Activated T-cell treated with anti-CD3 and anti-CD28 coated beads, Interleukin-2, amount 50 U/mL, for 72 hours (primary cell): ENCODE measurements at places on chromosomes 12 and 14. TPM values are rescaled to one million over a fixed set of nuclear protein-coding genes. Genes with fewer than 3 reads are reported as not detected.

DNA sequence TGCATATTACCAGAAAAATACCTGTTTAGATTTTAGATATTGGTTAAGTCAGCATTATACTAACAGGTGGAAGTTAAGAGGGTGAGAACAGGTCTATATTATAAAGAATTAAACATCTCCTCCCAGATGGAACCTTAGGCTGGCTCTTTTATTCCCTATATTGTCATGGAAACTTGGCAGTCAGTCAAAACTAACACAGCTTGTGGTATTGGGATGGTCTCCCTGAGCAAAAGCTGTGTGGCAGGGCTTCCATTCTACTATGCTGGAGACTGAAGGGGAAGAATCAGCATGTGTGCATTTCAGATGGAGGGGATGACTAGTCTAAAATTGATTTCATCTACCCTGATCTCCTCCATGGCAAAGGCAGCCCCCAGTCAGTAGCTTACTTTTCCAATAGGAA, 66.7 kb downstream of the SMOC1 start:
- peaks cover 4% of the 10 kb centered on the region for H3K36me3 ChIP-seq
- no peaks in the 10 kb centered on the region for H3K4me1 ChIP-seq
- DNase-seq, result no peak
- H3K27ac ChIP-seq, result no peak overlapping the region
- peaks cover 34% of the 10 kb centered on the region for H3K27me3 ChIP-seq

DNA sequence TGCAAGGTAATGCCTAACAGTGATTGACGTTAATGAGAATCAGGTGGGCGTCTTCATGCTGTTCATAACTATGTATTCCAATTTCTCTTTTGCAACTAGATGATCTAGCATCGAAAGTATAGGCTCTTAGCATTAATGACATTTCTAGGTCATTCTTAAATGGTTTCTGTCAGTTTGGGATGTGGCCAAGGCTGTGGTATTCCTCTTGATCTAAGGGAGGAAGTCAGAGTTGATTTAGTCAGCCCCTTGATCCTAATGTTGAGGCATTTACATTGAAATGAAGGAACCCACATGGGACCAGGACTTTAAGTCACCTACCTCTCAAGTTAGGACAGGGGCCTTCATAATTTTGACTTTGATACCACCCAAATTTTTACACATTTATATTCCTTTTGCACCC, 448.1 kb downstream of the NPAS3 start:
- H3K4me1 ChIP-seq, result no peaks in the 10 kb centered on the region
- DNase-seq, result no peak
- no peak overlapping the region for H3K27ac ChIP-seq
- H3K4me3 ChIP-seq, result no peak overlapping the region
- no peaks in the 10 kb centered on the region for H3K36me3 ChIP-seq

DNA sequence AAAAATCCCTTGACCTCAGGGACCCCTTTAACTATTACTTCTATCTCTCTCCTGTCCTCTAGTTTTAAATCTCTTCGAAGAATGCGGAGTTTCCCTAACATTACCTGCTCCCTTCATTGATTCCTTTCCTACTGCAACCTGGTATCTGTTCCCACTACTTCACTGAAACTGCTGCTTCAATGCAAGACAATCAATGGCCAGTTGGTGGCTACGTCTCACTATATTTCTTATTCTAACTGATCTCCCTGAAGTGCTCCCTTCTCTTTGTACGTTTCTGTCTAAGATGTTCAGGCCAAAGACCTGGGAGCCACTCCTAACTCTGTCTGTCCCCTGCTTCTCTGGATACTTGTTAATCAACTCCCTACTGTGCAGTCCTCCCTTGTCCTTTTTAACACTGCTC, 10.3 kb upstream of the KCNA1 start:
- DNase-seq, result no peak
- H3K4me1 ChIP-seq, result no peaks in the 10 kb centered on the region
- peaks cover 38% of the 10 kb centered on the region for H3K27me3 ChIP-seq
- no peak overlapping the region for H3K4me3 ChIP-seq

DNA sequence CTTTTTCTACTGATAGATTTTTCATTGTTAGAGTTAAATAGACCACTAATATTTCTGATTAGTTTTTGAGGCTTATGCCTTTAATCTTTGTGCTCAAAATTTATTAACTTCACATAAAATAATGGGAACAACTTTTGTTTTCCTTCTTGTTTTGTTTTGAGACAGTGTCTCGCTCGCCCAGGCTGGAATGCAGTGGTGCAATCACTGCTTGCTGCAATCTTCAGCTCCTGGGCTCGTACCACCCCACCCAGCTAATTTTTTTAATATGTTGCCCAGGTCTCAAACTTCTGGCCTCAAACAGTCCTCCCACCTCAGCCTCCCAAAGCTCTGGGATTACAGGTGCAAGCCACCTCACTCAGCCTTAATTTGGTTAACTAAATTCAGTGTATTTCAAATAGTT, 16.8 kb downstream of the SCFD1 start:
- H3K27ac ChIP-seq, result no peak overlapping the region
- no peaks in the 10 kb centered on the region for H3K27me3 ChIP-seq
- H3K36me3 ChIP-seq, result peaks cover 1% of the 10 kb centered on the region
- no peaks in the 10 kb centered on the region for H3K4me1 ChIP-seq

GRCh38 chr12:100279159-100279558, 12.2 kb downstream of the SCYL2 start:
- peaks cover 1% of the 10 kb centered on the region for H3K36me3 ChIP-seq
- H3K27me3 ChIP-seq, result no peaks in the 10 kb centered on the region
- H3K4me1 ChIP-seq, result peaks cover 16% of the 10 kb centered on the region
- no peak for DNase-seq
- no peak overlapping the region for H3K4me3 ChIP-seq

DNA sequence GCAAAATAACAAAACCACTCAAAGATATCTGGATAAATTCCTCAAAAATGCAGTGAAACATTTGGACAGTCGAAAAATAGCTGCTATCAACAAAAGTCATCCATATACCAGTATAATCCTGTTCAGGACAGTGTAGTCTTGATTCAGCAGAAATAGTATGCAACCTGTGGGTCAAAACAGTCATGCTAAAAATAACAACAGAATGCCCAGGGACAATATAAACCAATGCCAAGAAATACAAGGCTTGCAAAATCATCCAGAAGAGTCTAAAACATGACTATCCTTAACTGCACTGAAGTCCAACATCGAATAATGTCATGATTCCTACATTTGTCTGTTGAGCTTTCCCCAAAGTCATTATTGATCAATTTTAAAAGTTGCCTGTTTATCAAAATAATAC, 425.9 kb downstream of the FSCB start:
- H3K4me1 ChIP-seq, result no peaks in the 10 kb centered on the region
- no peaks in the 10 kb centered on the region for H3K27me3 ChIP-seq
- H3K4me3 ChIP-seq, result no peak overlapping the region
- no peaks in the 10 kb centered on the region for H3K36me3 ChIP-seq
- no peak overlapping the region for H3K27ac ChIP-seq

DNA sequence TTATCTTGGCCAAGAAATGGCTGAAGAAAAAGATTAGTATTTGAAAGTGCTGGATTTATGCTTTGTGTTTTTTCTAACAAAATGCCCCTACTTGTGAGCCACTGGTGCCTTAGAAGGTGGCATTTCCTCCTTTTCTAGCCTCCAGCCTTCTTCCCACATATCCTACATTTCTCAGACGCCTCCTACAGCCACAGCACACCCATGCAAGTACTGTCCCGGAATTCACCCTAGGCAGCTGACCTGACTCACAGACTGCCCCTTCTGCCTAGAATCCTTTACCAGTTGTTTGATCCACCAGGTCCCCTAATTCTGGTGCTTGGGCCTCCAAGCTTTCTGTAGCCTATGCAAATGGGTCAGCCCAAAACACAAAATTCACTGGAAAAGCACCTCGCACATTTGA, 166.0 kb downstream of the FOXN3 start:
- H3K4me3 ChIP-seq, result no peak overlapping the region
- H3K27me3 ChIP-seq, result no peaks in the 10 kb centered on the region
- no peak for DNase-seq
- no peak overlapping the region for H3K27ac ChIP-seq

DNA sequence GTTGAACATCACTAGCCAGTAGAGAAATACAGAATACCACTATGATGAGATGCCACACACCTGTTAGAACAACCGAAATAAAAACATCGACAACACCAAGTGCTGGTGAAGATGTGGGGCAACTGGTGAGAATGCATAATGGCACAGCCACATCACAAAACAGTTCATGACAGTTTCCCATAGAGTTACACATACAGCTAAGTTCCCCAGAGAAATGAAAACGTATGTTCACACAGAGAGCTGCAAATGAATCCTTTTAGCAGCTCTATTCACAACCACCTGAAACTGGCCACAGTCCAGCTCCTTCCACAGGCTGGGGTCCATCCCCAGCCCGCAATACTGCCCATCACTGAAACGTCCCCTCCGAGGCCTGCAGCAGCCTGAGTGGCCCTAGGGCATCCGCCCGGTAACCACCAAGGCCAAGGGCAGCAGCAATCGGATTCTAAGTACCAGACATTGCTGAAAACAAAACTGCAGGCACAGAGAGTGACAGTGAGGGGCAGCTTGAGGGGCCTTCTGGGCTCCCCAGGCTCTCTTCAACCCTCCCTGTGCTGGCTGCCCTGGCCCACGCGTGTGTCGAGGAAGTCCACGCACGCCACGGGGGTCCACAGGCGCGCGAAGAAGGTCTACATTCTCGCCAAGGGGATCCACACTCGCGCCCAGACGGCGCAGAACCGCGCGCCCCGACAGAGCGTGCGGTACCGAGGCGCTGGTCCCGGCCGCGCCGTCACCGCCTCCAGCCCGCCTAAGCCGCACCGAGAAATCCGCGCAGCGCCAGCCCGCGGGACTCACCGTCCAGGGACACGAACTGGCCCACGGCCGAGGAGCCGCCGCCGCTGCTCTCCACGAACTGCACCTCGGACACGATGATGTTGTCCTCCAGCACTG, 903 bp downstream of the BRF1 start:
- peak; percentile 46 for DNase-seq
- H3K27ac ChIP-seq, result peak overlapping the region; percentile 45
- peak overlapping the region; percentile 86 for H3K4me3 ChIP-seq
- H3K4me1 ChIP-seq, result peaks cover 53% of the 10 kb centered on the region
- H3K36me3 ChIP-seq, result peaks cover 4% of the 10 kb centered on the region

DNA sequence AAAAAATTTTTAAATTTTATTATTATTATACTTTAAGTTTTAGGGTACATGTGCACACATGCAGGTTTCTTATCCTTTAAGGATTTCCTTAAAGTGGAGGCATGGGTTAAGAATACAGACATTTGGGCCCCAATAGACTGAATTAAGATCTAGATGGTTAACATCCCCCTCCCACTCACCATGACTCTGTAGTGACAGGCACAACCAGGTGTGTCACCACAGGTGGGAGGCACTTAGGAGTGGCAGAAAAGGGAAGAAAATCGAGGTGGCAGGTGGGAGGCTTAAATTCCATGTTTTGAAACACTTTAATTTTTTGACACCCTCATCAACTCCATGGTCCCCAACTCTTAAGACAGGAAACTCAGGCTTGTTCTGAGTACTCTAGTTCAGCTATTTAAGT, 37.6 kb upstream of the GRIP1 start:
- peak; percentile 4 for DNase-seq
- H3K36me3 ChIP-seq, result peaks cover 2% of the 10 kb centered on the region
- no peak overlapping the region for H3K4me3 ChIP-seq
- H3K27me3 ChIP-seq, result no peaks in the 10 kb centered on the region

Gene PGAM5
- total RNA-seq, result 55.7 TPM

Gene KLRC1
- total RNA-seq, result 3.1 TPM

Gene PRIMA1
- total RNA-seq, result not detected

Gene BHLHE41
- not detected for total RNA-seq

Gene OTX2
- total RNA-seq, result not detected

Gene C12orf56
- not detected for total RNA-seq

Gene PLEKHG7
- not detected for total RNA-seq

Gene NTS
- total RNA-seq, result not detected

Gene VASH1
- total RNA-seq, result 6.1 TPM
